ENCODE measurements at places on chromosomes 6 and 20. TPM values are rescaled to one million over a fixed set of nuclear protein-coding genes. Genes with fewer than 3 reads are reported as not detected.
A peak's percentile ranks its signal among the peaks of the same experiment; 100 is the strongest.

DNA sequence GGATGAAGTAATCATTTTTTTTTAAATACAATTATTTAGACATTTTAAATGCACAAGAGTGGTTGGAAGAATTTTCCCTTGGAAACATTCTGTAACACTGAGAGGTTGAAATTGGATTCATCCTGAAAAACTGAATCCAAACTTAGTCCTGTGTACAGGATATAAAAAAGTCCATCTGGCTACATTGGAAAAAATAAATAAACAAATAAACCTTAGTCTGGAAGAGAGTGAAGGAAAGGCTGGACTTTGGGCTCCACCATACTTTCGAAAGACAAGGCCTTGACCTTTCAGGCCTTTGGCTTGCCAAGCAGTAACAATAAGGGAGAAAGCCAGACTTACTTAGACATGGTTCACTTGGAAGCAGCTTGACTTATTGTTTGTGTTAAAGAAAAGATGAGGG lies 664.3 kb downstream of the TENT5A start:
- DNase-seq: no peak

TMEM200A gene
- total RNA-seq: 0.16 TPM

GRCh38 chr6:136647363-136647852 lies 97.2 kb upstream of the MAP7 start:
- peak; percentile 77 for DNase-seq

GRCh38 chr20:957544-957943 lies 41.4 kb upstream of the ANGPT4 start:
- no peak for DNase-seq

GRCh38 chr6:43428874-43429273 lies 1.5 kb downstream of the ABCC10 start:
- no peak for DNase-seq

DAAM2 gene
- not detected for total RNA-seq

DNA sequence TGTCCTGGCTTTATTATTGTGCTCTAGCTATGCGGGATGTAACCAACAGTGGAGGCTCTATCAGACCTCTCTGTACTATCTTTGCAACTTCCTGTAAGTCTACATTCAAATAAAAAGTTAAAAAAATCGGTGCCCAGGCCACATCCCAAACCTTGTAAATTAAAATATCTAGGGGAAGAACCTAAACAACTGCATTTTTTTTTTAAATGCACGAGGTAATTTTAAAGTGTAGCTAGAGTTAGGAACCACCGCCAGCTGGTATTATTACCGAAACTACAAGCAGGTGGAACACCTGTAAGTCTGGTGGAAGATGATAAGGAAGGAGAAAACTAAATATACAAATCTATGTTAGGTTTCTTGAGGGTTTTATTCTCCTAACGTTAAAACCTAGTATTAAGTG lies 34.5 kb upstream of the ID4 start:
- no peak for DNase-seq

RNF144B gene
- total RNA-seq: 5.2 TPM

RBM24 gene
- not detected for total RNA-seq

DNA sequence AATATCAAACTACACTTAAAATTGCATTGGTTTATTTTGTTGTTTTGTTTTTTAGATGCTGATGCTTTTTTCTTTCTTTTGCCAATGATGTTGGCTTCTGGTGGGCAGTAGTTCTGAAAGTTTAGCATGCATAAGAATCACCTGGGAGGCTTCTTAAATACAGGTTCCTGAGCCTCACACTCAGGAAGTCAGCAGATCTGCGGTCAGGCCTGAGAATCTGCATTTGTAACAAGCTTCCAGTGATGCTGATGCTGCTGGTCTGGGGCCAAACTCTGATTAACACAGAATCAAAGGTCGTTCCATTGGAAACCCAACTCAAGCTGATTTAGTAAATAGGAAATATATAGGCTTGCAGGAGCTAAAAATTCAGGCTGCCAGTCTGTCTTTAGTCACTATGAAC lies 412.9 kb upstream of the SPTLC3 start:
- no peak for DNase-seq

GRCh38 chr6:10578723-10579122 lies 57.6 kb downstream of the GCNT2 start:
- DNase-seq: no peak

- DNase-seq: no peak
These were observed 51.7 kb downstream of the TTI1 start for GRCh38 chr20:37981568-37981967.

DNA sequence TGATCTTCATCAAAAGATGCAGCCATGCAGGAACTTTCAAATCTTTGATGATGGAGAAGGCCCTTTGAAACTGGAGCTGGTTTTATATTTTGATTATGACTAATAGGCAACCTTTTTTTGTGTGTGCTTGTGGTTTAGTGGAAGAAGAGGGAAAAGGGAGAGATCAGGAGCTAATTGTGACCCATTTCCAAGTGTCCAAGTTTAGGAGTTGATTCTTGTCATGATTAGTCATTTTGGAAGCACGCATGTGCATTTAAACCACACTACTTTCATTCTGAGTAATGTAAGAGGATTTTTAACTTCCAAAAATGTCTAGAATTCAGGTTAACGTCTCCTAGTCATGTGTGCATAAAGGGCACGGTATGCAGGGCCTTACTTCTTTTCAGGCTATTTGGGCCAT lies 3.5 kb downstream of the FOXO3 start:
- DNase-seq: no peak

C6orf163 gene
- total RNA-seq: 3.2 TPM

GHRH gene
- total RNA-seq: not detected

TFAP2C gene
- not detected for total RNA-seq

TREML1 gene
- total RNA-seq: 1.4 TPM

DNA sequence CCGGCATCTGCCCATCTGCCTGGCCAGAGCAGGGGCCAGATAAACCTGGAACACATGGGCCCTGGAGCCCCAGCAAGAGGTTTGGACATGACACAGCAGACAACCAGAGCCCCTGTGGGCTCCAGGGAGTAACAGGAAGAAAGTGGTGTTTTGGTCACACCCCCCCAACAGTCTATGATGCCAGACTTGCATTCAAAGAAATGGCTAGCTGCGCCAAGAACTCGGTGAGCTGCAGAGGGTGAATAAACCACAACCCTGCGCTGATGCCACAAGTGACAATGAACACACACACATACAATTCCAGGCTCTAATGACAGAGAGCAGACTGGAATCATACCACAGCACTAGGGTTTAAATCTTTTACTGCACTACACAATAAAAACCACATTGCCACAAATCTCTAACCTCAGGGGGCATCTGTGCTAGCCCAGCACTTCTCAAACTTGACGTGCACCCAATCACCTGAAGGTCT lies 34.0 kb downstream of the TRERF1 start:
- peak; percentile 79 for DNase-seq

- DNase-seq: no peak
These were observed 35.1 kb upstream of the NFATC2 start for GRCh38 chr20:51577432-51578144.

- DNase-seq: no peak
These were observed 11.8 kb upstream of the SFT2D1 start for GRCh38 chr6:166354143-166354542.

- no peak for DNase-seq
These were observed 5.6 kb upstream of the RAMACL start for GRCh38 chr6:166591961-166592520.

FAM210B gene
- total RNA-seq: 8.8 TPM

- DNase-seq: no peak
These were observed 554.8 kb downstream of the DHX35 start for GRCh38 chr20:39516964-39517363.

OR2H1 gene
- total RNA-seq: not detected

LHFPL5 gene
- not detected for total RNA-seq

- no peak for DNase-seq
These were observed 18.1 kb downstream of the UQCC2 start for GRCh38 chr6:33693186-33694105.

NCOA3 gene
- total RNA-seq: 63.3 TPM

- DNase-seq: no peak
These were observed 770 bp downstream of the ULBP3 start for GRCh38 chr6:150068151-150068550.

GRCh38 chr6:63245909-63246308 lies 34.6 kb downstream of the FKBP1C start:
- DNase-seq: no peak

HCK gene
- total RNA-seq: 12.4 TPM

DNA sequence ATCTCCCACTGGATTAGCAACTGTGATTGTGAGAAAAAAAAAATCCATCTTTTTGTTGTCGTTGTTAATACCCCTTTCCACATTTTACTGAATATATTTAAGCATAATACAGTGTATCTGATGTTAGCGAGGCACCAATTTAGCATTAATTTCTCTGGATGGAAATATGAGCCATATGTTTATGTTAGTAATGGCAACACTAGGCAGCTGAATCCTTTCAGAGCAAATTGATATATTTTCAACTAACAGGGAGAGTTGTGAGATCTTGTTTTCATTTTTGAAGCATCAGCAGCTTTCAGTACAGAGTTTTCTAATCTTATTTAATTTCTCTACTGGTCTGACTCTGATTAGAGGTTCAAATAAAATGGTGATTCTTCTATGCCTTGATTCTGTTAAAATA lies 84.8 kb upstream of the HDAC2 start:
- no peak for DNase-seq

HLA-DOB gene
- 4.2 TPM for total RNA-seq

- no peak for DNase-seq
These were observed 426.2 kb downstream of the BMP2 start for GRCh38 chr20:7193681-7194080.
